ENCODE measurements at places on chromosomes 3 and 15.

DNA sequence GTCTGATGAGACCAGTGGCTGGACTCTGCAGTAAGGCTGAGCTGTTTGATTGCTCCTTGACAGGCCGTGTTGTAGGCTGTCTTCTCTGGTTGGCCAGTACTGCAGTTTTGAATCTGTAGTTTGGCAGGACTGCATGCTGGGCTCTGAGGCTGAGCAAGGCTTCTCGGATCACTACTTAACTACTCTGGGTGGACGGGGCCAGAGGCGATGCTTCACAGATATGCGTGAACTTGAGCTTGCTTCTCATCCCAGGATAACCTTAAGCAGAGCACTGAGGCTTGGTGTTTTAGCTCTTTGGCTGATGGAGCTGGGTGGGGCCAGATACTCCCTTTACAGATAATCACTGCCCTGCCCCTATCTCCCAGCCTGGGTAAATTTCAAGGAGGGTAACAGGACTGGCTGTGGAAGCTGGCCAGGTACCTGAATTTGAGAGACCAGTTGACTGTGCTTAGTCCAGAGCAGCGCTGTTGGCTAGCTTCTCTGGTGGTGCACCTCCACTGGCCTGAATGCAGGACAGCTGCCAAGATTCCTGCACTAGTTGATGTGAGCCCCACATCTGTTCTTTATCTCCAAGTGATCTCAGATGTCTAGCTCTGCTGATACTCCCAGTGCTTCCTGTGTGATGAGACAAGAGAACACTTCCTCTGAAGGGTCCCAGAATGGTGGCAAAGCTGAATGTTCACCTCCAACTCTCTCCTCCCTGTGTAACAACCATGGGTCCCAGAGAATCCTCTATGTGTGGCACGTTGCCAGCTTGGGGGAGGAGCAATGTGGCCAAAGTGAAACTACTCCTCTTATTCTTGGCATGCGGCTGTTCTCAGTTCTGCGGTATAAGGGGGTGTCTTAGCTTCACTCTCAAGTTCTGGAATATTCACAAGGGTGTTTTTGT lies 37.9 kb downstream of the RPL39L start:
- DNase-seq: peak; percentile 60

DNA sequence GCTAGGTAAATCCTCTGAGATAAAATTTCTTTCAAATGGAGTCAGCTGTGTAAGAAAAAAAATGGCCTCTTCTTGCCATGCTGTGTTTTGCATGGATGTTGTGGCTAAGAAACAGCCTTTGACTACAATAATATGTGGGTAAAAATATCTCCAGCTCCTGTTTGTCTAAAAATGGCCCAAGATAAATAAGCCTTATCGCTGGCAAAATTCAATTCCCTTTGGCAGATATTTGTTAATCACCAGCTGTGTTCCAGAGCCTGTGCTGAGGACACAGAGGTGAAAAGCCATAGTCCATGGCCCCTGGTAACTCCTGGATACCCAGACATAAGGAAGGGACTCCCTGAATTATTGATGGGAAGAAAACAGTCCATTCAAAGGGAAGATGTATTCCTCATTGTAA lies 15.3 kb upstream of the RAMAC start:
- no peak for DNase-seq

DNA sequence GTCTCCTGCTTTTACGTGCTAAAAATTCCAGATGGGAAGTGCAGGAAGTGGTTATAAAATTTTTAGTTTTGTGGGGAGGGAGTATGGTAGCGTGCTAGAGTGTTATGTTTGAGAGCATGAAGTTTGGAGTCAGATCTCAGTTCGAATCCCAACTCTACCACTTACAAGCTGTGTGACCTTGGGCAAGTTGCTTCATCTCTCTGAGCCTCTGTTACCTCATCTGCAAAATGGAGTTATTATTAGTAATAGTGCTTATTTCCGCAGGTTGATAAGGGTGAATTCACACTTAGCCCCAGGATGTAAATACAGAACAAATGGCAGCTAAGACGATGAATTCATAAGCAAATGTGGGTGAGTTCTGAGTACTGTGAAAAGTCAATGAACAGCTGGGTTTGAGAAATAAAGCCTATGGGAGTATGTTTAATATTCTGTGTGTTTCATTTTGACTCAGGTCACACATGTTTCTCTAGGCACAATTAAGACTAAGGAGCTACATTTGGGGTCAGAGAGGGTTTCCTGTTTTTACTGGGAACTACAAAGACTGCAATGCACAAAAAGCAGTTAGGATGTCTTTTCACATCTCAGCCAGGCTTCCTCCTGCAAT lies 73.1 kb upstream of the FEZF2 start:
- DNase-seq: no peak

DNA sequence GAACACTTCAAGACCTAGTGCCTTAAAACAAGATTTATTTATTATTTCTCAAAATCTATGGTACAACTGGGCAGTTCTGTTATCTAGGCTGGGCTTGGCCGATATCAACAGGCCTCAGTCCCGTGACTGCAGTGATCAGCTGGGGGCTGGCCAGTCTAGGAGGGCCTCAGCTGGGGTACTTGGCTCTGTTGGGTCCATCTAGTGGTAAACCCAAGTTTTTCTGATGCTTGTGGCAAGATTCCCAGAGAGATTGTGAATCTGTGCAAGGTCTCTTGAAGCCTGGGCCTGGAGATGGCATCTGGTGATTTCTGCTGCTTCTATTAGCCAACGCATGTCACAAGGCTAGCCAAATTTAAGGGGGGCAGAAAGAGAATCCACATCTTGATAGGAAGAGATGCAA lies 482.4 kb upstream of the SGO1 start:
- no peak for DNase-seq

DNA sequence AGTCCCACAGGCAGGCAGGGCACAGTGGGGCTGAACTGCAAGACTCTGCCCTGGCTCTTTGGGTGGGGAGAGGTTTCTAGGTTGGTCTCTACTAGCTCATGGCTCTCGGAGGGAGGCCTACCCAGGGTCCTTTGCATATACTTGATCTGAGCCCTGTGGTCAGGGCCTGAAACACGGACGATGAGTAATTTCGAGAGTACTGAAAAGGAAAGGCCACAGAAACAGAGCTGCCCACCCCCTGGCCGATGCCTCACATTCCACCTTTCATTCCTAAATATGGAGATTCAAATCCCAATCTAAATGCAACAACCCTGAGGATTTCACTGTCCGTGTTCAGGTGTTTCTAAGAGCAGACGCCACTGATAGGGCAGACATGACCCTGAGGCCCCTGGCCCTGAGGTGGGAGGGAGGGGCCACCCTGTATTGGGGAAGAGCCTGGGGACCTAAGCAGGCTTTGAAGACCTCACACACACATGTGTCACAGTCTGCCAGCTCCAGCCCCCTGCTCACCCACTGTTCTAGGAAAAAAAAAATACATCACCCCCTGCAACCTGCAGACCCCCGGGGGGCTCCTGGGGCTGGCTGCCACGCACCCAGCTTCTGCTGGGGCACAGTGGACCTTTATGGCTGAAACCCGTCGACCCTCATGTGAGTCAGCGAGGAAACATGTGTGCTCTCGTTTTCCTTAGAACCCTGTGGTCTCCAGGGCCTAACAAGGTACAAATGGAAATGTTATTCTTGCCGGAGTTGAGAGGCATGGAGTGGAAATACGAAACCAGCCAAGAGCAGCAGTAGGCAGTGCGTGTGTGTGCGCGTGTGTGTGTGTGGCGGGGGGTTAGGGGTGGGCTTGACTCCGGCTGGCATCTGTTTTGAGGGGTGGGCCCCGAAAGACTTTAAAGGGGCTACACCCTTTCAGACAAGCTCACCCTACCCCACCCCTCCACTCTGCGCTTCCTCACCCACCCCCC lies 112.7 kb downstream of the CHSY1 start:
- no peak for DNase-seq

- DNase-seq: no peak
Observed at GRCh38 chr15:81419332-81419943, 45.4 kb upstream of the TMC3 start.

DNA sequence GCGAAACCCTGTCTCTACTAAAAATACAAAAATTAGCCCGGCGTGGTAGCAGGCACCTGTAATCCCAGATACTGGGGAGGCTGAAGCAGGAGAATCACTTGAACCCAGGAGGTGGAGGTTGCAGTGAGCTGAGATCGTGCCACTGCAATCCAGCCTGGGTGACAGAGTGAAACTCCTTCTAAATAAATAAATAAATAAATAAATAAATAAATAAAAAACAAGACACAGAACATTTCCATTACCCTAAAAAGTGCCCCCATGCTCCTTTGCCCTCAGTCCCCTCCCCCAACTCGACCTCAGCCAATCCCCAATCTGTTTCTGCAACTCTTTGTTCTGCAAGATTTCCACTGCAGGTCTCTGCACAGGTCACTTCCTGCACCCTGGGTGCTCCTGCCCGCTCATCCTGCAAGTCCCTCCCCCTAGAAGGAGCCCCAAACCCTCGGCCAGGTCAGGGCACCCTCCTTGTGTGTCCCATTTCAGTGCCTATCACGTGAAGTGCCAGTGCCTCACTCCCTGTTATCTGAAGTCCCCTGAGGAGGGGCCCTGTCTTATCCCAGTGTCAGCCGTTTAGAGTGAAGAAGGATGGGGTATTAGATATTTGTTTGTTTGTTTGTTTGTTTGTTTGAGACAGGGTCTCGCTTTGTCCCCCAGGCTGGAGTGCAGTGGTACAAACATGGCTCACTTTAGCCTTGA lies 1.1 kb downstream of the FAM240A start:
- DNase-seq: no peak

- no peak for DNase-seq
Observed at GRCh38 chr15:57505056-57505715, 86.5 kb upstream of the MYZAP start.

GRCh38 chr3:143000528-143000927 lies 842 bp upstream of the U2SURP start:
- peak; percentile 87 for DNase-seq

DNA sequence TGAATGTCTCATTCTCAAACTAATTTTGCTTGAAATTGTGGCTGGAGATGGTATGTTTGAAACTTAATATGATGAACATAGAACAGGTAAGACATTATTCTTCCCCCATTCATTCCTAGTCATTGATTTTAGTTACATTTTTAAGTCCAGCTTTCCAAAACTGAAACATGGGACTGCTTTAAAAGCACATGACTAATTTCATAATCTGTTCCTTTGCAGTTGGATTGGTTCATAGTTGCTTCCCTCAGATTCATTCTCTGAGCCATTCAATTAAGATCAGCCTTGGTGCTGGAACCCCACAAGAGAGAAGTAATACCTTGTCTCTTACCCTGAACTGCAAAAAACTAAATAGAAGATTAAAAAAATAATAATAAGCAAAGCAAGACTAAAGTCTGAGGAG lies 87.5 kb upstream of the TGFBR2 start:
- DNase-seq: no peak

- DNase-seq: no peak
Observed at GRCh38 chr15:66840615-66841390, 138.8 kb downstream of the SMAD6 start.

- DNase-seq: no peak
Observed at GRCh38 chr15:35529784-35530183, 16.2 kb downstream of the DPH6 start.

DNA sequence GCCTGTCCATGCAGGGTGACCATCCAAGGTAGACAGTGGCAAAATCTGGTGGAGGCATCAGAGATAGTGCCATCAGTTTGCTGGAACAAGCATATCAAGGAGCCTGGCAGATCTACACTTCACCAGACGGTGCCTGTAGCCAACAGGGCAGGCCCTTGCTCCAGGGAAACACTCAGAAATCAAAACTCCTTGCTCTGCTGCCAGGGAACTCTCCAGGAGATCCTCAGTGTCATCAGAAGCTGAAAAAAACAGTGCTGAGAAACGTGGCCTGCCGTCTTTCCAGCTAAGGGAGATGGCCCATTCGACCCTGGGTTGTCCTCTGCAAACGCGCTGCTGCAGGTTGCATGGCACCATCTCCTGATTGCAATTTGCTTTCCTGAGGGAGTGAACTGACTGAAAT lies 30.5 kb upstream of the ATP13A3 start:
- no peak for DNase-seq

DNA sequence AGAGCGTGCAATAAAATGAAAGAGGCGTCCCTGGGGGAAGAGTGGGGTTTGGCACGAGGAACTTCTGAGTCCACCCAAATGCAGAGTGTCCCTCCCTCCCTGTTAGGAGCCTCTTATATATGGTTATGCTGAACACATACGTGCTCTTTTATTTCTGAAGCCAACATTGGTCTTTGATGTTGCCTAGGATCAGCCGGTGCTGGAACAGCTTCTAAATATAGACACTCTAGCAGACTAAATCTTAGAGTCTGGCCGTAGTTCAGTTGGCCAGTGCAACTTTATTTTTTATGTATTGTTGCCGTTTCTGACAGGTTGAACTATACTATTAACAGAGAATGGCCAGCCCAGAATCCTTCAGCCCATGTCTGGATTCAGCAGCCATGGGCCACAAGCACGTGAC lies 128.7 kb downstream of the GHSR start:
- DNase-seq: peak; percentile 46

- DNase-seq: no peak
Observed at GRCh38 chr3:8539419-8539818, 37.8 kb downstream of the LMCD1 start.

GRCh38 chr3:136251511-136251910 lies 1.4 kb downstream of the PCCB start:
- DNase-seq: no peak

- no peak for DNase-seq
Observed at GRCh38 chr3:84275532-84275931, 683.3 kb upstream of the CADM2 start.

GRCh38 chr3:164222197-164222596 lies 856.1 kb downstream of the SI start:
- no peak for DNase-seq

GRCh38 chr3:194327218-194328052 lies 23.7 kb downstream of the CPN2 start:
- DNase-seq: no peak

GRCh38 chr3:88031642-88032077 lies 27.1 kb downstream of the CGGBP1 start:
- DNase-seq: peak; percentile 71

GRCh38 chr15:50633653-50634052 lies 52.9 kb downstream of the TRPM7 start:
- DNase-seq: no peak

DNA sequence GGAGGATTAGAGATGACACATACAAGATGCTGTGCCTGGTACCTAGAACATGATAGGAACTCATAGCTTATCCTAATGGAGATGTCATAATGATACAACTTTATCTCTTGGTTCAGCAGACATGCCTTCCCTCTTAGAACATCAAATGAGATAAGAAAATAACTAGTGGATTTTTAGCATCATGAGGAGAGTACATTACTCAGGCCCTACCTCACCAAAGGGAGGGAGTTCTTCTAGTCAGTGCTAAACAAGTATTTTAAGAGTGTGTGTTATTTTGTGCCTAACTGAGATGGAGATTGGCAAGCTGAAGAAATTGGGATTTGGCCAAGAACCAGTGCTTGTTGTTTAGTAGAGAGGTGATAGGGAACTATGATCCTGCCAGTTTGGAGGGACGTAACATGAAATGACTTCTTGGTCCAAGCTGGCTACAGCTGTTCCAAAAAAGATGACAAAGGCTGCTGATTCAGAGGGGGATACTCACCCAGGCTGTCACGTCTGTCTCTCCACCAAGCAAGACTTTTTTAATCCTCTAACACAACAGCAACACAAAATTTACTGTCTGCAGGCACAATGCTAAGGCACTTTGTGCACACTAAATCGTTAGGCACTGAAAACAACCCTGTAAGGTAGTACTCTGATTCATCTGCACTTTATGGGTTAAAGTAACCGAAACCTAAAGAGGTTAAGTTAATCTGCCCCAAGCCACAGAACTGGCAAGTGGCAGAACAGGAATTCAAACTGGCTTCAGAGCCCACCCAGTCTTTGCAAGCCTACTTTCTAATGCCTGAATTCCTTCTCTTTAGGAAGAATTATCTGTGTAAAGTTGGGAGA lies 126.5 kb downstream of the CMSS1 start:
- DNase-seq: no peak
